ENCODE measurements at places on chromosomes 1 and 21.
A peak's percentile ranks its signal among the peaks of the same experiment; 100 is the strongest.

DNA sequence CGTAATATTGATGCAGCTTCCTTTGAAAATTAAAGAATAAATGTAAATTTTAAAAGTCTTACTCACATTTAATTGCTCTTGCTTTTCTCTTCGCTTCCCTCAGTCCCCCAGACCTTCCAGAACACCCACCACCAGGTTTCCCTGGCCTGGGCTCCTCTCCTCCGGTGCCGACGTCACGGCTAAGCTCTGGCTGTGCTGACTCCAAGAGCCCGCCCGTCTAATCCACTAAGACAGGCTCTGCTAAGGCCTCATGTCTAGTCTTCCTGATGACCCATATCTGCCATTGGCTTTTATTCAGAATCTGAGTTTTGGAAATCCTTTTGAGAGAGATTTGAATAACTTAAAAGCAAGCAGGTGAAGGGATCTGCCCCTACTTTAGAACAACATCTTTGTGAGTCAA is 53.9 kb upstream of the NADK start:
- DNase-seq, result no peak

DNA sequence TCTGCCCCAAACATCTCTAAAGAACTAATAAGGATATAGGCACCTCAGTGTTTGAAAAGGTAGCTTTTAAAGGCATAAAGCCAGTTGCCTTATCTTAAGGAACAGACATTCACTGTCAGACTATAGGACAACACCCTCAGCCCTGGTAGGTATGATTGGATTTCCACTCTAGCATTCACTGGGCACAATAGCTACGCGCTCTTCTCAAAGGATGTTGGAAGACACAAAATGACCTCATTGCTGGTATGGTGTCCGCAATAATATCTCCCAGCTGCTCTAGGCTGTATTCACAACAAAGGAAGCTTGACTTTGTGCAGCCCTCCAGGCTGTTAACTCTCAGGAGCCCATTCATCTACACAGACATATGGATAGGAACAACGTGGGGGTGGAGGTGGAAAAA is 119.4 kb upstream of the CXADR start:
- no peak for DNase-seq

DNA sequence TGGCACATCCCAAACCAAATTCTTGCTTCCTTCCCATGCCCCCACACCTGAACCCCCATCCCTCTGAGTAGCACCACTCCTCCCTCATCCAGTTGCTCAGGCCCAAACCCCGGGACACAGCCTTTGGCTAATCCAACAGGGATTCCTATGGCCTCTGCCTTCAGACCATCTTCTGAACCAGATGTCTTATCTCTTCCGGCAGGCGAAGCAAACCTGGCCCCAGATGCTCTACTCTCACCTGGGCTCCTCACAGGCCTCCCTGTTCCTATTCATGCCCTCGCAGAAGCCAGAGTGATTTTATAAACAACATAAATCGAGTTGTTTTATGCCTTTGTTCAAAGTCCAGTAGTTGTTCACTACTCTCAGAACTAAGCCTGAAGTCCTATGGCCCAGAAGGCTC is 12.5 kb upstream of the KCNA2 start:
- DNase-seq, result no peak

- DNase-seq, result no peak
Observed at GRCh38 chr1:17643861-17644703, 104.6 kb downstream of the ARHGEF10L start.

DNA sequence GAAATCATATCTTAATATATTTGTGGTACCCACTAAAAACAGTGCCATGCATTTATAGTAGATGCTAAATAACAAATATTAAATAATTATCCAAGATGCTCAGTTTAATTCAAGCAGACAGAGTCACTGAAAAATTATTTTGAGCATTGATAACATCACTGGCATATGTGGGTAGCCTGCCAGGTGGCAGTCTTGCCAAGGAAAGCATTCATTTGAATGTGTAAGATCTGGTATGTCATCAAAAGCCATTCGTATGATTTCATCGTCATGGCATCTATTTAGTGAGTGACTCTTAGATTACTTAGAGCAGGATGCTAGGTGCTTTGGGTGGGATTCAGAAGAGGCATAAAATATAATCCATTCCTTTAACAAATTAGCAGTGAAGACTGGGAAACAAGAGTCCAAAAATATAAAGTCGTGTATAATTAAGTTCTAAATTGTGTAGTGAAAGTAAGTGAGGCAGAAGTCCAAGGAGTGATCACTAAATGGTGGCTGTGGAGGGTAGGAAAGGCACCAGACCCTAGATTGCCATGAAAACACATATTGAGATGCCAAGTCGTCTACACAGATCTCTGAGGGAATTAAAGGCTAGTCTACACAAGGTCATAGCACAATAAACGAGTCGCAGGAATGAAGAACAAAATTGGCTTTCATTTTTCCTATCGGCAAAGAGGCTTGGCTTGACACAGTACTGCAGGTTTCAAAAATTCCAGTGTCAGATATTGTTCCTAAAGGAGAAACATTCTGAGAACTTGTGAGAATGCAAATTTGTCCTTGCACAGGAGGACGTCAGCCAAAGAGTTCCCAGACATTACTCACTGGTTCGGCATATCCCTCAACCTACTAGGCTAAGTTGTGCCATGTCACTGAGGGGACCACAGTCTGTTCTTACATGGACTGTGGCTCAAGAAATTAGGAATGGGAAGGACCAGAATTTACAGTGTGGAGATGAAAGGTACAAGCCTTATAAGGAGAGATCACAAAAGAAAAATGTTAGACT is 130.8 kb downstream of the LYPLAL1 start:
- no peak for DNase-seq

DNA sequence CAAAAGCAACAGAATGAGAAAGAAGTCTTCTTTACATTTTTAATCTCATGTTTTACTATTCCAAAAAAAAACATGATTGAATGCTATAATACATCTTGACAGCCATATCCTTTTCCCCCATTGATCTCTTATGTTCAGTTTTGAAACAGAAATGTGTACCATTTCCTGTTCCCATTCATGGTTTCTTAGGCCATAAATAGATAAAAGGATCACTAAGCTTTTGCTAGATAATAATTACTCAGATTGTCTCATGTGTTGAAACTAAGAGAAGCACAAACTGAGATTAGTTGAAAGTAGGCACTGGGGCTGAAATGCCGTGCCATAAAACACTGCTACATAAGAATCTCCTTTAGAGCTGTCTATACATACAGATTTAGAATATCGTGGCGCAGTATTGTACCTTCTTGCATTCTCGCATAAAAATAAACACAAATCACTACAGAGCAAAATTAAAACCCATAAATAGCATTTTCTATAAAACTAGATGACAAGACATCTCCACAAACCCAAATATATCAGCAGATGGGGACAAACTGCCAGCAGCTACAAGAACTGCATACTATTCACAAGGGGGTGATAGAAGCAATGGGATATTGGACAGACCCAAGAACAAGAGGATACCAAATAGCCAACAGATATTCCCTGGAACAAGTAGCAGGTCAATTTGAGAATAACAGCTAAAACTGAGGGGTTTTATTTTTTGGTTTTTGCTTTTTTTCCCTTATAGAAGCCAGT is 405.3 kb upstream of the PRMT6 start:
- DNase-seq, result no peak

DNA sequence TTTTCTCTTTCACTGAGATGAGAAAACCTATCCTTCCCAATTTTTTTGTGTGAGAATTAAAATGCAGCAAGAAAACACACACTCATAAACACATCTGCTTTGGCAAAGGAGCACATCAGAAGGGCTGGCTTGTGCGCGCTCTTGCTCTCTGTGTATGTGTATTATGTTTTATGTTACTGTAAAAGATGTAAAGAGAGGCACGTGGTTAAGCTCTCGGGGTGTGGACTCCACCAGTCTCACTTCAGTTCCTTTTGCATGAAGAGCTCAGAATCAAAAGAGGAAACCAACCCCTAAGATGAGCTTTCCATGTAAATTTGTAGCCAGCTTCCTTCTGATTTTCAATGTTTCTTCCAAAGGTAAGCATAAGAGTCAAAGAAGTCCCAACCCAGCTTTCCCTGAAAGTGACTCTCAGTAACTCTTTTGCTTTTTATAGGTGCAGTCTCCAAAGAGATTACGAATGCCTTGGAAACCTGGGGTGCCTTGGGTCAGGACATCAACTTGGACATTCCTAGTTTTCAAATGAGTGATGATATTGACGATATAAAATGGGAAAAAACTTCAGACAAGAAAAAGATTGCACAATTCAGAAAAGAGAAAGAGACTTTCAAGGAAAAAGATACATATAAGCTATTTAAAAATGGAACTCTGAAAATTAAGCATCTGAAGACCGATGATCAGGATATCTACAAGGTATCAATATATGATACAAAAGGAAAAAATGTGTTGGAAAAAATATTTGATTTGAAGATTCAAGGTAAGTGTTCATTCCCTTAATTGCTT is at the start of gene CD2:
Gene CD2 (plus strand): TSS at position 233 of the 780 bp plus-strand sequence. CDS start 63 bp downstream, at position 296.
- peak; percentile 89 for DNase-seq

DNA sequence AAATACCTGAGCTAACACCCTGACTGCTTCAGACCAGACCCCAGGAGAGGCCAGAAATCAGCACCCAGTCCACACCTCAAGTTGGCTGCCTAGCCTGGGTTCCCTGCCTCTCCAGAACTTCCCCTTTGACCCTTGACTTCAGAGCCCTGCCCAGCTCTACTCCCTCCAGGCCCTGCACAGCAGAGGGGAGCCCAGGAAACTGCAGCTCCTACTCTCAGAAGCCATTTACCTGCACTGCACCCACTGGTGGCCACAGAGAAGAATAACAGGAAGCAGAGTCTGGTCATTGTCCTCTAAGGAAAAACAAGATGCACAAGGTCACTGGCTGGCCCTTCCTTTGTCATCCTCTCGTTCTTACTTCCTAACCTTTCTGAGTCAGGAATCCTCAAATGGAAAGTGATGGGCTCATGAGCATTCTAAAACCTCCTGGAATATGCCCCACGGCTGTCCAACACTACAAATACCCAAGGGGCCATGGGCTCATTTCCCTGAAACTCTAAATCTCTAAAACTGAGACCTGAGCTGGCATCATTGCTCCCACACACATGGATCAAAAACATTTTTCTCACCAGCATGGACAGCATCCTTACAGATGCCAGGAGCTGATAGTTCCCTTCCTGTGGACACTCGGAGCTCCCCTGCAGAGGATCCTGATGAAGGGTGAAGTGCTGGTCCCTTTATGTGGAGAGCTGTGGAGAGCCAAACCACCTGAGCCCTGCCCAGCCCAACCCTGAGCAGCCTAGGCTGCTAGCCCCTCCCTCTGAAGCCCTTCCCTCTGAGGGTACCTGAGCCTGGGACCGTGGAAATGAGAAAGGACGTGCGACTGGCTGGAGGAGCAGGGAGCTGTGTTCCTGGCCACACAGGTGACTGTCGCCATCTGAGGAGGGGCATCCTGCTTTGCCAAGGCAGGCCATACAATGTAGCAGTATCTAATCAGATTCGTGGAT is at the start of gene ITLN2:
Gene ITLN2 (minus strand): TSS at position 652 of the 947 bp plus-strand sequence. CDS start 68 bp downstream, at position 584.
- DNase-seq, result peak; percentile 56

- no peak for DNase-seq
Observed at GRCh38 chr1:223411710-223412109, 18.5 kb downstream of the CCDC185 start.

DNA sequence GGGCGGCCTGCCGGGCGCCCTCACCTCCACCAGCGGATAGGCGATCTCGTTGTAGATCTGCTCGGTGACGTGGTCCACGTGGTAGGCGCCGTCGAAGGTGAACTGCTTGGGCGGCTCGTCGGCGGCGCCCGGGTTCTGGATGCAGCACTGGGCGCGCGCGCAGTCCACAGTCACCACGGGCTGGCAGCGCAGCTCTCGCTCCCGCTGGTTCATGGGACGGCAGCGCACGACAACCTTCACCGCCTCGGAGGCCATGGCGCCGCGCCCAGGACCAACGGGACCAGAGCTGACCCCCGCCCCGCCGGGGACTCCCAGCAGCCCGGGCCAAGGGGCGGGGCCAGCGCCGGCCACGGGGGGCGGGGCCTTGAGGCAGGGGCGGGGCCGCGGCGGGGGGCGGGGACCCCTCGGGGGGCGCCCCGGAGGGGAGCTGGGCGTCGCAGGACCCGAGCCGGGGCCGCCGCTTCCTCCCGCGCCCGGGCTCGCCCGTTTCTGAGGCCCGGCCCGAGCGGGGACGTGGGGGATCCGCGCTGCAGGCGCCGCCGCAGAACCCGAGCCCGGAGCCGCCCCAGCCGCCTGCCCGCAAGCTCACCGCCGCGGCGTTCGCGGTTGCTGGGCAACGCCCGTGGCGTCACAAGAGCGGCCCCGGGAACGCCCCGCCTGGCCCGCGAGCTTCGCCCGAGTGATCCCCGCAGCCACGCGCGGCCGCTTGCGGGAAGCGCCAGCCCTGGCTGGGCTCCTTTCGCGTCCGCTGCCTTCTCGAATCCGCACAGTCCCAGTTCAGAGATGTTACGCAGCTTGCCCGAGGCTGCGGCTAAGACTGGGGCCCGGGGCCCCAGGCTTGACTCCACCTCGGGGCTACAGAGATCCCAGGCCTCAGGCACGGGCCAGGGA is at the start of gene KIF17:
Gene KIF17 (minus strand): TSS at position 556 of the 891 bp plus-strand sequence. CDS start 301 bp downstream, at position 255.
- DNase-seq, result peak; percentile 50

- DNase-seq, result no peak
Observed at GRCh38 chr1:24857507-24858133, 72.5 kb downstream of the RUNX3 start.

- no peak for DNase-seq
Observed at GRCh38 chr1:119379117-119379516, 10.5 kb downstream of the HAO2 start.

DNA sequence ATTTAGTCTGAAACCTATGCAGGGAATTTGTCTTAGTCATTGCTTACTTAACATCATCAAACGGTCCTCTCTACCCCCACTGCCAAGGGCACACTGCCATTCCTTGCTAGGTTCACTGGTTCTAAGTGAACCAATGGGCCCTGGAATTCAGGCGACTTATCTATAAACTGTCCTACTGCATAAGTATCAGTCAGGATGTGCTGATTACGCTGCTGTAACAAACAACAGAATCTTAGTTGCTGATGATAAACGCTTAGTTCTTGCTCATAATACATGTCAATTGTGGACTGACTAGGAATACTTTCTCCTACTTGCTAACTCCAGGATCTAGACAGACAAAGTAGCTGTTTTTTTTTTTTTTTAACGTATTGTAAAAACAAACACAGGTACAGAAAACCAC is 136.1 kb downstream of the PRDM2 start:
- DNase-seq, result no peak

GRCh38 chr1:184462155-184462554 is 75.3 kb downstream of the C1orf21 start:
- DNase-seq, result no peak

- DNase-seq, result no peak
Observed at GRCh38 chr1:33927721-33928120, 63.8 kb downstream of the HMGB4 start.

GRCh38 chr1:54335011-54335754 is 71.0 kb downstream of the SSBP3 start:
- DNase-seq, result no peak

GRCh38 chr1:100362821-100363466 is 10.6 kb downstream of the CDC14A start:
- no peak for DNase-seq

DNA sequence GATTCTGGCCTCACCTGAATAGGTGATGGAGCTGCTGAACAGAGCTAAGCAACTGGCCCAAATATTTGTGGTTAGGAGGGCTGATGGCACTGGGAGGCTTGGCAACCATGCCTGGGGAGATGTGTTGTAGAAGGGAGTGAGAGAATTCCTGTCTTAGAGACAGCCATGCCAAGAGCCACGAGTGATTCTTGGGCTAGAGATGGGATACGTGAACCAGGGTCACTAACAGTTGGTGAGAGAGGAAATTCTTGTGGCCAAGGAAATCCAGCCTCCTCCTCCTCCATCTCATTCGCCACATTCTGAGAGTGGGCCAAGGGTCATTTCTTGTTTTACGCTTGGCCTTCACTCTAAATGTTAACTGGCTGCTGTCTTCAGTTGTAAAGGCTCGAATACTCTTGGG is 46.3 kb downstream of the NGF start:
- no peak for DNase-seq

- DNase-seq, result no peak
Observed at GRCh38 chr1:246784621-246785493, 60.6 kb downstream of the SCCPDH start.

GRCh38 chr1:173048621-173049321 is 2.0 kb downstream of the TNFSF18 start:
- no peak for DNase-seq

Data from activated CD4-positive, alpha-beta T cell treated with anti-CD3 and anti-CD28 coated beads, Interleukin-2, amount 50 U/mL, for 16 hours (primary cell).